ENCODE measurements at places on chromosomes 7 and 10. TPM values are rescaled to one million over a fixed set of nuclear protein-coding genes. Genes with fewer than 3 reads are reported as not detected.

The GCC1 gene
- polyA plus RNA-seq, result 14.7 TPM

The CLDN12 gene
- 56.9 TPM for polyA plus RNA-seq

The SPACDR gene
- polyA plus RNA-seq, result 1.2 TPM

The EPO gene
- 0.20 TPM for polyA plus RNA-seq

The ACBD7 gene
- 8.9 TPM for polyA plus RNA-seq

The ASB10 gene
- polyA plus RNA-seq, result not detected

- no peak for DNase-seq
Measured at GRCh38 chr10:103980288-103980906, 13.5 kb downstream of the SLK start.

DNA sequence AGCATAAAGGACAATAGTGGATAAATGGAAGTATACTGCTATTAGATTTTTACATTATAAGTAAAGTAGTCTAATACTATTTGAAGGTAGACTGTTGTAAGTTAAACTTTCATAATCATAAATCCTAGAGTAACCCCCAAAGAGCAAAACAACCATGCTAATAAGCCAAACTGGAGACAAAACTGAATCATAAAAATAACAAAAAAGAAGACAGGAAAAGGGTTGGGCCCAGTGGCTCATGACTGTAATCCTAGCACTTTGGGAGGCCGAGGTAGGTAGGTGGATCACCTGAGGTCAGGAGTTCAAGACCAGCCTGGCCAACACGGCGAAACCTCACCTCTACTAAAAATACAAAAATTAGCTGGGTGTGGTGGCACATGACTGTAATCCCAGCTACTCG is 9.7 kb downstream of the CACUL1 start:
- DNase-seq, result no peak

DNA sequence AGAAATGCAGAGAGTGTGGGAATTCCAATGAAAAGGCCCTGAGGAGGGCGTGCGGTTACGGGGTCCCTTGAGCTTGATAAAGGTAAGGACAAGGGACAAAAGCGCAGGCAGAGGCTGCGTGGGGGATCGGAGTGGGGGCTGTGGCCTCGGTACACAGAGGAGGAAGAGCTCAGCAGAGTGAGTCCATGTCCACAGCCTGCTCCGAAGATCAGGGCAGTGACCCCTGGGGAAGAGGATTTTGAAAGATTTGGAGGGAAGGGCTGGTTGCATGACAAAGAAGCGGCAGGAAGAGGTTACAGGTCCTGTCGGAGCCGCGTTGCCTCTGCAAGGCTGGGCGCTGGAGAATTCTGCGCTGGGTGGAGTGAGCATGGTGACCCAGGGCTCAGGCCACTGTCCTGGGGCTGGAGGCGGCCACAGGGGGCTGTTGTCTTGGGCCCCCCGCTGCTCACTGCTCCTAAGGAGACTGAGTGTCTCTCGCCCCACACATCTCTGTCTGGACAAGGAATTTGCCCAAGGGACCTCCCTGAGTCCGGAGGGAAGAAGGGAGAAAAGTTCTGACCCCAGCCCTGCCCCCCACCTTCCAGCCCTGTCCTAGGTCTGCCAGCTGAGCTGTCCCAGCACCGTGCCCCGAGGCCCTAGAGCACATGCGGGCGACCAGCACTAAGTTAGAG is 69.8 kb upstream of the INSIG1 start:
- DNase-seq, result no peak

DNA sequence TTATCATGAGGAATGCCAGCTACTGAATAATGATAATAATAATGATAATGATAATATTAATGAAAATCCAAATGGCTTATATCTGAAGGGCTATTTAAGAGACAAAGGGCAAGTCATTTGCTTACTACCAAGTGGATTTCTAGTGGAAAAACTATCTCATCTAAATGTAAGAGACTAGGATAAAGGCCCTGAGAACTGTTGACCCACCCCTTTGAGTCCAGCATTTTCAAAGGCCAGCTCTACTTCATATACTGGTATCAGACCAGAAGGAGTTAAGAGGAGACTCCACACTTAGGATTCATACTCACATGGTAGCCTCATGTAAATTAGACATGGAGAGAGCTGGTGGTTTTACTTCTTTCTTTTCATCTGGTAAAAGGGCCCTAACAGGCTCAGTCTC is 76.0 kb downstream of the PHYHIPL start:
- no peak for DNase-seq

- DNase-seq, result no peak
Measured at GRCh38 chr10:35594115-35595079, 10.7 kb upstream of the GJD4 start.

- no peak for DNase-seq
Measured at GRCh38 chr7:36896956-36897590, 172.8 kb upstream of the AOAH start.

DNA sequence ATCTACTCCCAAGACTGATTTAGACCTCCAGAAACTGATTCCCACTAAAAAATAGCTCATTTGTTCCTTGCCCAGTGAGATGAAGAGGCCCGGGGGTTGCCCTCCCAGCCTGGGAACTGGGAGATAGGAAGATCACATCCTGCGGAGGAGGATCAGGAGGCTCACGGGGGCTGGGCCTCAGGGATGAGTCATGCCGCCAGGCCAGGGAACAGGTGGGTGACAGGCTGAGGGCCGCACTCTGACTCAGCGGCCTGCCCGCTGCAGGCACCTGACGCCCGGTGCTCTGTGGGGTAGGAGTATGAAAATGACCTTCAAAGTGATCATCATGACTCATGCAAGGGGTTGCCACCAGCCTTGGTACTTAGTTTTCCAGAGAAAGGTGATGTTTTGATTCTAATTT is 104.5 kb upstream of the ZPBP start:
- DNase-seq, result no peak

- no peak for DNase-seq
Measured at GRCh38 chr7:41656366-41656765, 46.5 kb downstream of the INHBA start.

GRCh38 chr10:48895803-48896195 is 43.8 kb downstream of the LRRC18 start:
- no peak for DNase-seq

- no peak for DNase-seq
Measured at GRCh38 chr10:107163881-107164861, at the start of gene SORCS1. Gene SORCS1, minus strand, starts transcription at chr10:107164706.
